ENCODE measurements at places on chromosomes 11 and 22. TPM values are rescaled to one million over a fixed set of nuclear protein-coding genes. Genes with fewer than 3 reads are reported as not detected.
A peak's percentile ranks its signal among the peaks of the same experiment; 100 is the strongest.

The DCHS1 gene
- 22.4 TPM for total RNA-seq

The OR8J3 gene
- under 0.01 TPM for total RNA-seq

The MPEG1 gene
- total RNA-seq, result 1.9 TPM

The IGSF9B gene
- total RNA-seq, result 0.81 TPM

The CDKN1C gene
- total RNA-seq, result 20.7 TPM

The OTOG gene
- total RNA-seq, result not detected

The OR52N2 gene
- total RNA-seq, result 1.1 TPM

The CLDN5 gene
- total RNA-seq, result 9.4 TPM

The TYR gene
- not detected for total RNA-seq

The DEUP1 gene
- total RNA-seq, result not detected

The GLYAT gene
- total RNA-seq, result not detected

The CHADL gene
- 1.9 TPM for total RNA-seq

The LDLRAD3 gene
- total RNA-seq, result 2.2 TPM

The SLCO2B1 gene
- total RNA-seq, result under 0.01 TPM

The KLHL35 gene
- 1.6 TPM for total RNA-seq

The CLDN25 gene
- not detected for total RNA-seq

GRCh38 chr11:88414981-88415413 lies 77.5 kb upstream of the CTSC start:
- DNase-seq, result peak; percentile 5

GRCh38 chr22:48607901-48608662 lies 1219.6 kb downstream of the BRD1 start:
- no peak for DNase-seq

DNA sequence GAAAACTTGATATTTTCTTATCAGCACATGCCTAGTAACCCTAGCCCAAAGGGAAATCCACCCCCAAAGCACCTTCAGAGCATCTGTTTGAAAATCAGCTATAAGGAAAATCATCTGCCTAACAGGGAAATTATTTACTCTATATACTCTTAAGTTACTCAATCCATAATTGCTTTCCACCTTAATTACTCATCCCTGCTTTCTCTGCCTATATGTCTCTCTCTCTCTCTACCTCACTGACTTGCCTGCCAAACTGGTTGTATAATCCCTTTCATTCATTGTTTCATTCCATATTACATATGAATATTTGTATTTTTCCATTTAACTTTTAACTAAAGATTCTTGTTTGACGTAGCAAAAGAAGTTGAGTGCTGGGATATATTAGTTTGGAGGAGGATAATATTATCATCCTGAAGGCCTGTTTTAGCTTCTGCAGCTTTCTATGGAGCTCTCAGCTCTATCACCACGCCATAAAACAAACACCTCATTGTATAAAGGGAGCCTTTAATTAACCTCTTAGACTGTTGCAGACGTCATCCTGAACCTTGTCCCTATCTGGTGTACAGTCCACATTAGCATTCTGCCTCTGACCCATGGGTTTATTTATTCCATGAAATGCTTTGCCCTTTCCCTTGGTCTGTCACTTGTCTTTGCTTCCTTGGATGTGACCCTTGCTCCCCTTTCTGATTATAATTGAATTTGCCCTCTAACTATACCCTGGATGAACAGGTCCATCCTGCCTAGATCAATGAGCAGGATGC lies 98.9 kb downstream of the INSC start:
- no peak for DNase-seq

- no peak for DNase-seq
These were observed 18.8 kb downstream of the P2RY2 start for GRCh38 chr11:73236854-73237253.

DNA sequence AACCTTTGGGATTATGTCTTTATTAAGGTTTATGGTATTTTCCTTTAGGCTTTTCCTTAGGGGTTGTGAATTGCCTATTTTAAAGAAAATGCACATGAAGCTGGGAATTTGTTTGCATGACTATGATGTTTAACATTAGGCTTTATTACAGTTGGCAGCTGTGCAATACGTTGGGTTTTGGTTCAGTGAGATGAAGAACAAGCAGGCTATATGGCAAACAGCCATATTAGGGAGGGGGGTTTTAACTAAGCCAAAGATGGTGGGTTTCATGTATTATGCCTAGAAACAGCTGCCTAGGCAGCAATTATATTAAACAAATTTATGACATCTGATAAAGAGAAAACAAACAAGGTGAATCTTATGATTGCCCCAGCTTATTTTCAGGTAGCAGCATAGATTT lies 880.8 kb downstream of the FAM181B start:
- DNase-seq, result no peak

DNA sequence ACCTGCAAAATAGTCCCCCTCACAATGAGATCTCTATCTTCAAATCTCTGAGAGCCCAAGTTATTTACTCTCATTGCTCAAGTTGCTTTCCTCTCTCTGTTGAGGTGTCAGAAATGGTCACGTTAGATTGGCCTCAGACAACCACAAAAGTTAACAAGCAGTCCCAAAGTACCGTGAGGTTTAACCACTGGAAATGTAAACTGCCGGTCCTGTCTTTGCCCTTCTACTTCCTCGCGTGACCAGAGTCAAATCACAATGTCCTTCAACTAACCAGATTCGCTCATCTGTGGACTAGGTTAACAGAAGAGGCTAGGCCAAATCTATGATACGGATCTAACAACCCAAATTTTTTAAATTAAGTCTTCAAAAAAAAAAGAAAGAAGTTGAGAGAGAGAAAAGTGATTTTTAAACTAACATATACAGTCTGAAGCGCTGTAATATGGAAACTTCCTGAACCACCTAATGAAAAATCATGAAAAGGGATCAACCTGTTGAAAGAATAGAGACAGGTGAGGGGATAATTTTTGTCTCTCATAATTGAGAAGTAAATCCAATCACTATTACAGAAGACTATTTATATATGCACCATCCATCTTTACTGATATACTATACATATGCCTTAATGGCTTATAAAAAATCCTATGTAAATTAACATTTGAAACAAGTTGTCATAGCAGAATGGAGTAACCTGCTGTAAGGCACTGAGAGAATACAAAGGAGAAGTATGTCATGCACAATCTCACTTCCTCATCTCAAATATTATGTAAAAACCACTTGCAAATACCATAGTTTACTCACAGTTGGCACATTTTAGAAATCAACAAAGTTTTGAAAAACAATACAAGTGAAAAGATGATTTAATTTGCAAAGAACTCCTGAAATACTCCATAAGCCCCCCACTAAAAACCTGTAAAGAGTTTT lies 3.3 kb upstream of the JAML start:
- DNase-seq, result no peak

GRCh38 chr11:132802947-132803346 lies 729.4 kb downstream of the OPCML start:
- no peak for DNase-seq

GRCh38 chr11:46012185-46012584 lies 89.7 kb downstream of the LARGE2 start:
- no peak for DNase-seq

DNA sequence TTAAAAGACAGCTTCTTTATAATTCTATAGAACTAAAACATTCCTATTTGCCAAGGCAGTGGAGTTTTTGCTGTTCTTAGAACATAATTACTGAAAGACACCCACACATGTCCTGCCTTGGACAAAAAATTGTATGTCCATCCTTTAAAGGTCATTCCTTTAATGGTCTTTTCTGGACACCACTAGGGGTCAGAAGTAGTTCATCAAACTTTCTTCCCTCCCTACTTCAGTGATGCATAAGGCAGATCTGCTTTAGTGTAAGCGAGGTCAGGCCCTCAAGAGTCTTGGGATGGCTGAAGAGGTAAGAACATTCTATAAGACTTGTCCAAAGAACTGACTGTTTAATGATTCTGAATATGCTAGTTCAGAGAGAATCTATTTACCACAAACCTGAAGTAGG lies 4.3 kb upstream of the OR51V1 start:
- peak; percentile 71 for DNase-seq

- DNase-seq, result no peak
These were observed 78.6 kb downstream of the PRR5L start for GRCh38 chr11:36374726-36375125.

GRCh38 chr11:80414181-80415165 lies 973.6 kb upstream of the TENM4 start:
- no peak for DNase-seq

DNA sequence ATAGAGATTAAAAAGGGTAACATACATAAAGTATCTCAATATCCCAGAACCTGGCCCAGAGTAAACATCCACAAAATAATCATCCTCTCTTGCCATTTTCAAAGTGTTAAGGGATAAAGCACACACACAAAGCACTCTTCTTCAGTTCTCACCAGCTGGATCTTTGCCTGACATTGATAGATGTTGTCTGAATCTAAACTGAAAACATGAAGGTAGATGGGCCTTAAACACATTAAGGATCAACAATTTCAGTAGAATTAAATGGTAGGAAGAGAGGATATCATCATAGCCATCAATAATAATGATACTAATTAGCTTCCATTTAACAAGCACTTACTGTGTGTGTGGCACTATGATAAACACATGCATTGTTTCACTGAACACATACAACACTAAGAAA lies 261.1 kb downstream of the OPCML start:
- no peak for DNase-seq

- no peak for DNase-seq
These were observed 427.5 kb downstream of the METTL15 start for GRCh38 chr11:28535677-28536076.

DNA sequence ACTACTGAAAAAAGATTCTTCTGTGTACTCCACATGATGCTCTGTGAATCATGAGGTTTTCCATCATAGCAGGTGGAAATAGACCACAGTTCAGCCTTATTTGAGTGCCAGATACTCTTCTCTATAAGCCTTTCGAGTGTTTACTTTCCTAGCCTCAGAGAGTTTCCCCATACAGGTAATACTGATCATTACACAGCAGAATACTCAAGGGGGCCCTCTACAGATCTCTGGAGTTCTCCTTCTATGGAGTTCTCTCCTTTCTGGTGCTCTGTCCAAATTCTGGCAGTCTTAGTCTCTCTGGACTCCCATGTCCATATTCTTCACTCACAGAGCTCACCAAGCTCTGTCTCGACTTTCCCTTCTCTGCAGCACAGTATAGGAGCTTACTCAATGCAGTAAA lies 175.7 kb upstream of the CARD18 start:
- no peak for DNase-seq

DNA sequence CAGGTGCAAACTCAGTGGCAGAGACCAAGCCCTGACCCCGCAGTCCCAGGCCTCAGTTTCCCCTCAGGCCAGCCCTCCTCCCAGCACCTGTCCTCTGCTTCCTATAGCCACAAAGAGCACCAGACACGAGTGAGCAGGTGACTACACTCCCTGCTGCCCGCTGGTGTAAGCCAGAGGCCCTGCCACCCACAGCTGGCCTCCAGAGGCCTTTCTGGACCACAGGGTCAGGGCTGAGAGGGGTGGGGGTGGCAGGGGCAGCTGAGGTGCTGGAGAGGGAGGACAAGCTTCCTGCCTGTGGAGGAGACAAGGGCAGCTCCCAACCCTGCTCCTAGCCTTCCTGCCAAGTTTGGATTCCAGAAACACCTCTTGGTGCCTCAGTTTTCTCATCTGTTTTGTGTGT lies 31.3 kb upstream of the WNT7B start:
- DNase-seq, result no peak

- no peak for DNase-seq
These were observed 87.9 kb upstream of the CLPB start for GRCh38 chr11:72522186-72522585.

DNA sequence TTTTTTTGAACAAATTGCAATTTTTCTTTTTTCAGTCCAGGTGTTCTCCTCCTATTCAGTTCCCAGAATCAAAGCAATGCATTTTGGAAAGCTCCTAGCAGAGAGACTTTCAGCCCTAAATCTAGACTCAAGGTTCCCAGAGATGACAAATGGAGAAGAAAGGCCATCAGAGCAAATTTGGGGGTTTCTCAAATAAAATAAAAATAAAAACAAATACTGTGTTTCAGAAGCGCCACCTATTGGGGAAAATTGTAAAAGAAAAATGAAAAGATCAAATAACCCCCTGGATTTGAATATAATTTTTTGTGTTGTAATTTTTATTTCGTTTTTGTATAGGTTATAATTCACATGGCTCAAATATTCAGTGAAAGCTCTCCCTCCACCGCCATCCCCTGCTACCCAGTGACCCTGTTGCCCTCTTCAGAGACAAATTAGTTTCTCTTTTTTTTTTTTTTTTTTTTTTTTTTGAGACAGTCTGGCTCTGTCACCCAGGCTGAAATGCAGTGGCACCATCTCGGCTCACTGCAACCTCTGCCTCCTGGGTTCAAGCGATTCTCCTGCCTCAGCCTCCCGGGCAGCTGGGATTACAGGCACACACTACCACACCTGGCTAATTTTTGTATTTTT lies 6.2 kb upstream of the UBE4A start:
- DNase-seq, result no peak

GRCh38 chr22:46416891-46417580 lies 81.5 kb downstream of the TRMU start:
- DNase-seq, result no peak

DNA sequence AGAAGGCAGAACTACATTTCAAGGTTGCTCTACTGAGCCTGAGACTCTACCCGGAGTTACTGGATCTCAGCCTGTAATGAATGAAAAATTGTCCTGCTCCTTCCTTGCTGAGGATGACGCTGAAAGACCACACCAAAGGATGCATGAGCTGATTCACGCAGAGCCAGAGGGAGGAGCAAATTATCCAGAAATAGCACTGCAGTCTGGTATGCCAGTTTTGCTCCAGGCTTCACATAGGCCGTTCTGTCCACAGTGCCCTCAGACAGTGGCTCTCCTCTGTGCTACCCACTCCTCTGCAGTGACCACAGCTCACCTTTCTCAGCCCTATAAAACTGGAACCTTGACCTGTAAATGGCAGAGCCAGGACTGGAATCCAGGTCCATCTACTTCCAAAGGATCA lies 79.3 kb upstream of the GALNT18 start:
- DNase-seq, result no peak

- DNase-seq, result no peak
These were observed at the start of gene SYT8 for GRCh38 chr11:1834779-1835670. SYT8 (plus strand) TSS chr11:1834990; CDS start chr11:1835106, 116 bp downstream.

- DNase-seq, result peak; percentile 61
These were observed 134.3 kb upstream of the SESN3 start for GRCh38 chr11:95365348-95365747.

GRCh38 chr11:22555881-22556280 lies 69.7 kb downstream of the FANCF start:
- DNase-seq, result no peak

Measured in hematopoietic multipotent progenitor cell (in vitro differentiated cells).